NCI-H1092 treated with DMSO at 0.1 percent for 48 hours (cell line): ENCODE measurements at places on chromosomes 2 and 18.

DNA sequence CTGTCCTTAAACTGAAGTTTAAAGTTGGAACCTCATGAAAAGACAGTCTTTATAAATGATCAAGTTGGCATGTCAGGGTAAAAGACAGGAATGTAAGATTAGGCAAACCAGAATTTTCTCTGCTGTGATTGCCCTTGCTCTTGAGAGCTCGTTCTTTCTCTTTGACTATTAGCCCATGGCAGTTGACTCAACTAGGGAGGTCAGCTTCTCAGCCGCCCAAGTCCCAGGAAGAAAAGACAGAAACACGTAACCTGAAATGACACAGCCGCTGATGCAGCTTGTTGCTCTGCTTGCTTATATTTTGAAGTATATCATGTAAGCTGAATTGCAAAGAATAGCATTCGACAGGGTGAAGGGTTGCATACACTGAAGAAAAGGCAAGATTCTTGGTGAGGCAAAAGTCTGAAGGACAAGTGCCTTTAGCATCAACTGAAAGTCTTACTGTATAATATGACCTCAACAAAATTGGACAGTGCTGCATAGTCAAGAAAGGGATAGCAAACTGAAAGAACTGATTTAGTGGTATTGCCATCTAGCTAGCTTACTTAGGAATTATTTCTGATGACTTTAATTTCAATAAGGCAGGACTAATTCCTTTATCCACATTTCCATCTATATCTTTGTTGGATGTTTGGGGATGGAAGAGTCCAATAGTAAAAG, 54.7 kb downstream of the ARHGAP15 start:
- DNase-seq: no peak

DNA sequence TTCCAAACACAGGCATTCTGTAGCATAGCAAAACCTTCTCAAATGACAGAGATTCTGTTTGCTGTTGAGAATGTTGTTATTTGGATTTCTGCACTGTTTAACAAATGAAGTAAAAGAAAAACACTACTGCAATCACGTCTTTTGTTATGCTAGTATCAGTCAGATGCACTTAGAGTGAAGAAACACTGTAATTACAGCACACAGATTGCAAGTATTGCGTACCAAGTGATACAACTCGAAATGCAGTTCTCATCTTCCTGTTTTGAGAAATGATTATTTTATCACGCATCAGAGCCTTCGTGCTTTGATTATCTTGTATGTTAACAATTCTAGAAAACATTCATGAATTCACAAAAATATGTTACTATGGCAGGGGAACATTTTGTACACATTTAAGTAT, 41.8 kb upstream of the KLF11 start:
- DNase-seq: no peak

- DNase-seq: no peak
Measured at GRCh38 chr18:3236470-3236869, 11.1 kb upstream of the MYL12A start.

GRCh38 chr2:128602038-128602698, 283.5 kb upstream of the HS6ST1 start:
- no peak for DNase-seq

DNA sequence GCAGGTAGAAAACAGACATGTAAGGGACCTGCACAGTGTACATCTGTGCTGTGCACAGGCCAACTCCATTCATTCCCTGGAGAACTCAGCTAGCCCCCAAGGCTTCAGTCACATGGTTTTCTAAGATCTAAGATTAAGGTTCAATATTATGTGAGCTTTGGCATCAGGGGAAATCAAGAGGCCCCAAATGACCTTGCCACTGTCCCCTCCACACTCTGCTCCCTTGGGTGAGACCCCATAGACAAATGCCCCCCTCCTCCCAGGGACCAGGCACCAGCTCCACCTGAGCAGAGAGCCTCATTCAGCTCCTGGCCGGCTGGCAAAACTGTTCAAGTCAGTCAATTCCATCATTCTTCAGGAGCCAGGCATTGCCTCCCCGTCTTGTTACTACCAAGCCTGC, 93.6 kb upstream of the TMEM18 start:
- no peak for DNase-seq

DNA sequence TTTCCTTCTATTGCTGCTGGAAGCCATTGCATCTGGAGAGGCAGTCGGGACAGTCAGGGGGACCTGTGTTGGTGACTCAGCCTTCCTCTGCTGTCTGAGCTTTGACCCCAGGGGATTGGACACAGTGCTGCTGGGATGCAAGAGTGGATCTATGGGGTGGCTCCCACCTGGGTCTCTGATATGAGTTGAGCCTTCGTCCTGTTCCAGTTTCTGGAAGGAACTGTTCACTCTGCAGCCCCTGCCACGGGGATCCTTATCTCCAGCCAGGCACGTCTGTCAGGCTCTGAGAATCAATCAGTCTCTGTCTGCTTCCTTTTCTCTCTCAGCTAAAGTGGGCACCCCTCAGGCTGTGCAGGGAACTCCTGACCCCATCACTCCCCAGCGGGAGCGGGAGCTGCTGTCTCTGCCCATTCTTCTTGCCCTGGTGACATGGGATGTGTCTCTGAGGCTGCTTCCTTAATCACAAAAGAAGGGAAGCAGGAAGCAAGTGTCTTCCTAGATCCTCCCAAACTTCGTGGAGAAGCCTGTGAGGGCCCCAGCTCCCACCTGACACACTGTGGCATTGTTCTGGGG, 51.7 kb downstream of the ARHGAP28 start:
- no peak for DNase-seq

DNA sequence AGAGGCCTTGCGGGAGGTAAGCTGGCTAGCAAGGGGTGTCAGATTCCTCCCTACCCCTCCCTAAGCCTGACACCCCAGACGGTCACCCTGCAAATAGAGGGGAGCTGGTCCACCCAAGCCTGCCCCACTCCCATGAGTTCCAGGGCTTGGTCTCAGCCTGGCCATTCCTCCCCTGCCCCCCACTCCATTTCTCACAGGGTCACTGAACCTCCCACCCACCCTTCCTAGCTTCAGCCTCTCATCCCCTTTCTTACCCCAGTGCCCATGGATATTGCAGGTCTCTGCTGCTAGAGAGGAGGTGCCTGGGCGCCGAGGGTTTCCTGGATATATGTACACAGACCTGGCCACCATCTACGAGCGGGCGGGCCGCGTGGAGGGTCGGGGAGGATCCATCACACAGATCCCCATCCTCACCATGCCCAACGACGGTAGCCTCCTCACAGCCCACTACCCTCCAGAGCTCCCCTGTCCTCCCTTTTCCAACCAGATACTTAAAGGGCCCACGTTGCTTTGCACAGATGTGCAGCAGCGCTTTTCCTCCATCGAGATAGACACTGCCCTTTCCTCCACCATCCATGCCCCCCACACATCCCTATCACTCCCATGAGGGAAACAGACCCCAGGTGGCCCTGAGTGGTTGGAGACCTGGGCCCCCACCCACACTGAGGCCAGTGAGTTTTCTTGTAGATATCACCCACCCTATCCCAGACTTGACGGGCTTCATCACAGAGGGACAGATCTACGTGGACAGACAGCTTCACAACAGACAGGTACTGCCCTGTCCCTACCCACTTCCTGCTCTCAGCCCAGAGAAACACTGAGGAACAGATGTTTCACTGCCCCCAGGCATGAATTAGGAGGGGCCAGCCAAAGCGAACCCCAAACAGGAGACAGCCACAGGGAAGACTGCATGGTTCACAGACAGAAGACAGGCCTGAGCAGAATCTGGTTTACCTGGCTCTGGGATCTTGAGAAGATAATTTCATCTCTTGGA, 15.2 kb upstream of the ANKRD53 start:
- DNase-seq: no peak

DNA sequence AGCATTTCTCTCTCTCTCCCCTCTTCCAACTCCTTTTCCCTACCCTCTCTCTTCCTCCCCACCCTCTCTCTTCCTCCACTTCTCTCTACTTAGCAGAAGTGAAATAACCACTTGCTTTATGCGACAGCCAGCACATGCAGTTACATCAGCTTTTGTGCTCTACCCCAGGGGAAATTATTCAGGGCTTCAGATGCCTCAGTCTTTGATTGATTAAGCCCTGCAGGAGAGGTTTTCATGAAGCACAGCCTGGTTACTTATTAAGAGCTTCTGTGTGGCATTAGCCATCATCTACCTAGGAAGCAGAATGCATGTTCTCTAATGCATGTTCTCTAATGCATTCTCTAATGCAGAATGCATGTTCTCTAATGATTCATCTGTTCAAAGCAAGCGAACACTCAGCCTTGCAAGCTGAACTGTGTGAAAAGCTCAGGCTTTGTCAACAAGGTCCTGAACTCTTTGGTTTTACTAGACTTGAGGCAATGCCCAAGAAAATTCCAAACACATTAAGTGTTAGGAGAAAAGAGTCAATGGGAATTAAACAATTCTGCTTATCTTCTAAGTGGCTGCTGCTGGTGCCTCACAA, 56.1 kb downstream of the LHCGR start:
- DNase-seq: no peak

GRCh38 chr2:239534581-239535412, 134.0 kb upstream of the HDAC4 start:
- peak; percentile 86 for DNase-seq

DNA sequence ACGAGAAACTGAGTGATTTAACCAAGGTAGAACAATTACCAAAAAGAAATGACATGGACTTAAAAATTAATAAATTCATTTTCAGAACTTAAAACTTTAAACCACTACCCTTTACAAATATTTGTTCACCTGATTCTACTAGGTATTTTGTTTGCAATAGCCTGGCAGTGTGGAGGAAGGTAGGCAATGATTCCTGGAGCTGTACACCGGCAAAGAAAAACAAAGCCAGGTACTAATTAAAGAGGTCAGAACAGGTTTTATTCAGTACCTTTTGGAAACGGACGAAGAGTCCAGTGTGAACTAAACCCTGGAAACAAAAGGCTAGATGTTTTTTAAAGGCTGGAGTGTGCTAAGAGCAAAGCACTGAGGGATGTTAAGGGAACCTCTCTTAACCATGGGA, 561.3 kb upstream of the FSHR start:
- no peak for DNase-seq

GRCh38 chr2:25385910-25386309, 44.2 kb upstream of the DNMT3A start:
- DNase-seq: no peak

DNA sequence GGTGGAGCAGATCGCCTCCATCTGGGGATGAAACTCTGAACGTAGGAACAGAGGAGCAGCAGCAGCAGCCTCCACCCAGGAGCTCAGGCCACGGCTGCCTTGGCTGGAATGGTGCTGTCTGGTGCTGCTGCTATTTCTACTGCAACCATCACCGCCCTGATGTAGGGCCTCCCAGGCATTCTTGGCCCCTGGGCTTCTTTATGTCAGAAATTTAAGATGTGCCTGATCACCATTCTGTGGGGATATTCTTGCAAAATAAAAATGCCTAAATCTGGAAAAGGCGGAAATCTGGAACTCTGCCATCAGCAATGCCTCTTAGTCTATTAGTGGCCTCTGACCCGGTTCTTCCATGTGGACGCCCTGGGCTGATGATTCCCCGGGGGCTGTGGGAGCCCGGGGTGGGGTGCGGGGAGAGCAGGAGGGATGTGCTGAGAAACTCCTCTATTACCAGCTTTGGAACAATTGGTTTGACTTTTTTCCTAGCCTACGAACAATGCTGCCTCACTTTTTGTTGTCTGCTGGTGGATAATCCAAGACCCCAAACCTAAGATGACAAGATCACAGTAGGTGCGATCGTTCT, 47.2 kb downstream of the FAM124B start:
- no peak for DNase-seq

- no peak for DNase-seq
Measured at GRCh38 chr2:133976659-133977058, 277.2 kb upstream of the MGAT5 start.

DNA sequence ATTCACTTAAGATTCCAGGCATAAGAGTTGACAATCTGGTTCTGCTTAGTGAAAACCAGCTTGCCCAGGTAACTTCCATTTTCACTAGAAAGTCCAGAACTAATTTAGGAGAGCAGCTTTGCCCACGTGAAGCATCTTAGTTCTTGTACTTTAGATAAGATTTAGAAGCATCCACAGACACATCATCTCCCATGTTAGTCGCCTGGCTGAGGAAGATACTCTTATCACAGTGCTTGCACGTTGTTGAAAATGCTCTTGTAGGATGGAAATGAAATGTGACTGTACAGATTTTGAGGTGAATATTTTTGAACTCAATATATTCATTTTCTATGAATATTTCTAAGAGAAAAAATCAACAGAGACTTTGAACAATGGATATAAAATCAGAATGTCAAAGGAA, 159.7 kb downstream of the SOCS6 start:
- no peak for DNase-seq

GRCh38 chr2:49794396-49794795, 640.1 kb upstream of the FSHR start:
- DNase-seq: no peak

DNA sequence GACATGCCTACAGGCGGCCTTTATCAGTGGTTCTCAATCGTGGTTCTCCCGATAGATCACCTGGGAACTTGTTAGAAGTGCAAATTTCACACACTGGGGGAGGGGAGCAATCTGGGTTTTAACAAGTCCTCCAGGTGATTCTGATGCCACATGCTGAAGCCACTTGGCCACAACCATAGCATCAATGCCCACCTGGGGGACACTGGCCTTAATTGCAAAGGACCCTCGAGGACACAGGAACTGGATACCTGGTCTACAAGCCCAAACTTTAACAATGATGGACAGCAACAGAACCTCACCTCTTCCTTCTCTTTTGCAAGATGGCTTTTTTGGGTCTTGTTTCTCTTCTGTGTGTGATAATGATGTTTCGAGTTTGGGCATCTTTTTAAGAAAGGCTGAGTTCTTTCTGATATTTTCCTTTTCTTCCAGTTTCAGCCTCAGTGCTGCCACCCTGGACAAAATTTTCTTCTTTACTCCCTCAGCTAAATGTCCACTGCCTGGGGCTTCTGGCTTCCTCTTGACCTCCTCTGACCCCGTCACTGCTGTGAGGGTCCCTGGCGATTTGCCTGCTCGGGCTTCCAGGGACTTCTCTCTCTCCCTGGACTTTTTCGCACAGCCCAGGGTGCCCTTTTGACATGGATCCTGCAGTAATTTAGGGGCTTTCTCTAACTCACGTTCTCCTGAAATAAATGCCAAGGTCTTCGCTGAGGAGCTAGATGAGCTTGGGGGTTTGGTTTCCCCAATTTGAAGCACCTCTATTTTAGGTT, 94.2 kb downstream of the ALPK2 start:
- DNase-seq: no peak

DNA sequence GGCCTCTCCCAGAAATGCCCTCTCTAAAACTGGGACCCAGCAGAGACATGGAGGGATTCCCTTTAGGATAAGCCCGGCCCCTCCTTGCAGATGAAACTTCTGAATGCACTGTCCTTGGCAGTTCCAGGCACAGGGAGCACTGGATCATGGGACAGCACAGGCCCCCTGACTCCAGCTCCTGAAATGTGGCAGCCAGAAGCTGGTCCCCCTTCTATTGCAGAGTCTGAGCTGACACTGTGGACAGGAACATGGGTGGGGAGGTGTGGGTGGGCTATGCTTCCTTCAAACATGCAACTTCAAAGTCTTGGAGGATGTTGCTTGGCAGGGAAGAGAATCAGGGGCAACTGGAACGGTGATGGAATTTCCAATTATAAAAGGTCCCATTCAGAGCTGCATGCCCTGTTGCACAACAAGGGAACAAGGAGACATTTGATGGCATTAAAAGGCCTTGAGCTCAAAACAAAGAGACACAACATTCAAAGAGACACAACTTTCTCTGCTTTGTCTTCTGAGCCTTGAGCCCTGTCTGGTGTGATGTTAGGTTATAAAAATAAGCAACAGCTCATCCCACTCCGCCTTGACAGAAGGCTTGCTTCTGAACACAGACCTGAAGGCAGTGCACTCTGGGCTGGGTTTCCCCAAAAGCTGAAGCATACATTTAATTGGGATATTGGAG, 239.0 kb downstream of the OSR1 start:
- no peak for DNase-seq

- DNase-seq: no peak
Measured at GRCh38 chr2:218867900-218868299, 8.3 kb downstream of the WNT6 start.

GRCh38 chr2:156476850-156477206, 40.6 kb downstream of the GPD2 start:
- no peak for DNase-seq
